ENCODE measurements at places on chromosomes 3 and 15.
A peak's percentile ranks its signal among the peaks of the same experiment; 100 is the strongest.

DNA sequence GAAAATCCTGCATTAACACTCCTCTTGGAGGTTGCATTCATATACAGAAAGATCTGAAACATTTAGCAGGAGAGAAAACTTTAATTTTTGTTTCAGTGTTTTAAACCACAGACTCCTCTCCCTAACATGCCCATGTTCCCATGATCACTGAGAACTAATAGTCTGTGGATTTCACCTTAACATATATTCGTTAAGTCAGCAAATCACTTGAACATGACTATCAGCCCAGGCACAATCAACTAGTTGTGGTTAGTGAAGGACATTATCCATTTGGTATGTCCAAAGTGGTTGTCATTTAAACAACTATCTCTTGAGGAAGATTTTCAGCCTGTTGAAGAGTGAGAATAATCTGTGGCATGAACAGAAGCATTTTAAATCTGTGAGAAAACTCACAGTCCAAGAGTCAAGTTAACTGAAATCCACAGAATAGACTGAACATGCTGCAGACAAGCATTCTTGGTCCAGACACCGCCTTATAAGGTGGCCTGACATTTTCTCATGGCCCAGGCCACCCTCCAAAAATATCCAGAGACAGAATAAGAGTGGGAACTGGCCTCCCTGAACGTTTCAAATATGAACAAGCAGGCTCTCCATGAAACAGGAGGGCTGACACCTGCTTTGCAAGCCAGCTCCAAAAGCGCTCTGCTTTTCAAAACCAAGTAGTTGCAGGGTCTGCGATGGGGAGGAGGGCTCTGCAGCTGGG, 39.9 kb upstream of the ADCY5 start:
- no peak for DNase-seq

GRCh38 chr3:188915127-188915526, 256.6 kb upstream of the TPRG1 start:
- DNase-seq, result no peak

DNA sequence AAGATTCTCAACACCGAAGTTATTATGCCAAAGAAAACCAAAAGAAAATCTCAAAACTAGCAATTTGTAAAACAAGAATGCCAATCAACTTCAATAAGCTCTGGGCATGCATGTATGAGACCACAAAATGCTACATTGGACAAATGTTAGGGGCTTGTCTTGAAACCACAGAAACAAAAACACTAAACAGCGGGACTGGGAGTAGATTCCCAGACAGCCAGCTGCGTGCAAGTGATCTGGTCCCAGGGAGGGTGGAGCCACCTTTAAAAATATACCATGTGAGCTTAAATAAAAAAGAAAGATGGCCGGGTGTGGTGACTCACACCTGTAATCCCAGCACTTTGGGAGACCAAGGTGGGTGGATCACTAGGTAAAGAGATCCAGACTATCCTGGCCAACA, 163.6 kb upstream of the PRICKLE2 start:
- DNase-seq, result no peak

- peak; percentile 22 for DNase-seq
These were observed 68.4 kb downstream of the CRTC3 start for GRCh38 chr15:90598031-90598577.

GRCh38 chr3:44048949-44049348, 192.7 kb upstream of the TOPAZ1 start:
- no peak for DNase-seq

GRCh38 chr15:74497584-74497983, 36.6 kb upstream of the UBL7 start:
- DNase-seq, result peak; percentile 35

- peak; percentile 86 for DNase-seq
These were observed 70.2 kb downstream of the APBA2 start for GRCh38 chr15:28955993-28956421.

GRCh38 chr3:62482961-62483360, 109.6 kb upstream of the FEZF2 start:
- DNase-seq, result no peak

GRCh38 chr15:92797168-92798052, 102.7 kb upstream of the CHD2 start:
- DNase-seq, result peak; percentile 73

GRCh38 chr15:49645277-49645676, 24.4 kb downstream of the DTWD1 start:
- no peak for DNase-seq

DNA sequence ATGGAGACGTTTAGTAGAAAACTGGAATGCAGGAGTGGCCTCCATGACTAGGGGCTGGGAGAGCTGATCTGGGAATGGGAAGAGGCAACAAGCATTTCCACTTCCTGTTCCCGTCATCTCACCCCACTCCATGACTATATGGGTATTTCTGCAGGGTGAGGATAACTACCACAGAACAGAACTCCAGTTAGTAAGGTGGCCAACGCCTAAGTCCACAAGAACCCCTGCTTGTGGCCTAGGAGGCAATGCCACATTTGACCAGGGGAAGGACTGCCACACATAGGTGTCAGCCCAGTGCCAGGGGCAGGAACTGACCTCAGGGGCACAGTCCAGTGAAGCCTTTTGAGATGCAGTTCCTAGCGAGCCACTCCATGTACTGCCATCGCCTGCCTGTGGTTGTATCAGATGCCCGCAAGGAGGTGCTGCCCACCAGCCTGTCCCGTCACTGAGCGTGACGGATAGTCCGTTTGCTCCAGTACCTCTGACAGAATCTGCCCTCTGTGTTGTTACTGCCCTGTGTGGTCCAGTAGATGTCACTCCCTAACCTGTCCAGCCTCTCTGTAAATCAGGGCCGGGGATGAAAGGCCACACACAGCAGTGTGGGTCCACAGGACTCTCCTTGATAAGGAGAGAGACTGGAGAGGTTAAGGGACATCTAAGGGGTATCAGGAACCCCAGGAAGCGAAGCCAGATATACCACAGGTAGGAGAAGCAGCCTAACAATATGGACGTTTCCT, 3.5 kb upstream of the MTFMT start:
- peak; percentile 79 for DNase-seq

- DNase-seq, result no peak
These were observed 28.0 kb downstream of the OSBPL10 start for GRCh38 chr3:31953091-31953490.

DNA sequence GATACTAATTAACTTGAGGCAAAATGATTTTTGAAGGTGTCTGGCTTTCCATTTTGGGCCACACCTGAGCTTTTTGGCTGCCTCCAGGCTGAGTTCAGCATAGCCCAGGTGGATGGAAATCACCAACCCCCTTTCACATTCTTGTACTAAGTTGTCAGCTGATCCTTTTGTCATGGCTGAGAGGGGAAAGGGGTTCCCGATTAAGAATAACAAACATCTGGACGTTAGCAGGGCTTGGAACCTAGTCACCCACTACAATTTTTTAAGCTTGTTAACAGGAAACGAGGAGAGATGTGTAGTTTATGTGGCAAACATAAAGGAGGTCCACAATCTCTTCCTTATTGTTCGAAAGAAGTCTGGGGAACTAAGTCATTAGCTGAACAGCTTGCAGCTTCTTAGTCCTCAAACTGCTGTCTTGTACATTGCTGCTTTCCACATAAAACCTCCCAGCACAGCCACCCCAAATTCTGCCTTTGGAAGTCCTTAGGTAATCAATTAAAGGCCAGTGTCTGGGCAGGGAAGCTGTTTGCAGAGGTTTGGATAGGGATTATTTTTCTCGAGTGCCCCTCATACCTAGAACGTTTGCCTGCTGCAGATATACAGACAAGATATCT, 5.0 kb downstream of the NR2F2 start:
- no peak for DNase-seq

- DNase-seq, result no peak
These were observed 1.7 kb downstream of the OXNAD1 start for GRCh38 chr3:16266714-16267113.

DNA sequence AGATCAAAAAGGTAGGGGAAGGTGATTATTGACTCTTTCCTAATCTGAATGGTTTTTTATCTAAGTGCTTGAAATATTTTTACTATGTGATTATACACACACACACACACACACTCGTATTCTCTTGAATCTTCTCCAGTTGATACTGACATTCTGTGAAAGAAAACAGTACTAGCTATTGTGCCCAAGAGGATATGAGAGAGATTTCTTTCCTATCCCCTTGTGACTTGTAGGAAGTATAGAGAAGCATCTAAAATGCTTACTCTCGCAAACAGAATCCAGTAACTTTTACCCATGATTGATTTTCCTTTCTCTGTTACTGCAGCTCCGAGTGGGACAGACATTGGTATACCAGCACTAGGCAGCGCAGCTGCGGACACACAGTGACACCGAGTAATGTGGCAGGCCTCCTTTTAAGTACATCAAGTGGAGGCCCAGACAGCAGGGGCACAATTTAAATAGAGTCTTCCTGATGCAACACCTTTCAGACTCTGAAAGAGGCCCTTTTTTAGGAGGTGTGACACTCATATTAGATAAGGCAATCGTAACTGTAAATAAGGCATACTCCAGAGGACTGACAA, 421.0 kb upstream of the CNTN4 start:
- no peak for DNase-seq

GRCh38 chr15:77567202-77567601, 65.5 kb downstream of the LINGO1 start:
- no peak for DNase-seq

GRCh38 chr3:87236093-87236492, 9.0 kb downstream of the CHMP2B start:
- DNase-seq, result peak; percentile 15

GRCh38 chr3:56238299-56238698, 230.0 kb downstream of the ERC2 start:
- DNase-seq, result no peak

- DNase-seq, result peak; percentile 49
These were observed at the start of gene APBA2 for GRCh38 chr15:28885630-28886430. Gene APBA2 (plus strand): TSS chr15:28885974. CDS start chr15:29053885, 167,911 bp downstream.

- no peak for DNase-seq
These were observed 141.7 kb upstream of the NDN start for GRCh38 chr15:23828786-23829185.

GRCh38 chr3:175129126-175129525, 270.0 kb downstream of the NAALADL2 start:
- DNase-seq, result peak; percentile 14

DNA sequence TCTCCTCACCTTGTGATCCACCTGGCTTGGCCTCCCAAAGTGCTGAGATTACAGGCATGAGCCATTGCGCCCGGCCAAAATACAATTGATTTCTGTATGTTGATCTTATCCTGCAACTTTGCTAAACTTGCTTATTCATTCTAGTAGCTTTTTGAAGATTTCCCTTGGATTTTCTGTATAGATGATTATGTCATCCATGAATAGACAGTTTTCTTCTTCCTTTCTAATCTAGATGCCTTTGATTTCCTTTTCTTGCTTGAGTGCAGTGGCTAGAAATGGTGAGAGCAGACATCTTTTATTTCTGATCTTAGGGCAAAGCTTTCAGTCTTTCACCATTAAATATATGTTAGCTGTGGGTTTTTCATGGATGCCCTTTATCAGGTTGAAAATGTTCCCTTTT, 4.4 kb upstream of the ELP6 start:
- no peak for DNase-seq

DNA sequence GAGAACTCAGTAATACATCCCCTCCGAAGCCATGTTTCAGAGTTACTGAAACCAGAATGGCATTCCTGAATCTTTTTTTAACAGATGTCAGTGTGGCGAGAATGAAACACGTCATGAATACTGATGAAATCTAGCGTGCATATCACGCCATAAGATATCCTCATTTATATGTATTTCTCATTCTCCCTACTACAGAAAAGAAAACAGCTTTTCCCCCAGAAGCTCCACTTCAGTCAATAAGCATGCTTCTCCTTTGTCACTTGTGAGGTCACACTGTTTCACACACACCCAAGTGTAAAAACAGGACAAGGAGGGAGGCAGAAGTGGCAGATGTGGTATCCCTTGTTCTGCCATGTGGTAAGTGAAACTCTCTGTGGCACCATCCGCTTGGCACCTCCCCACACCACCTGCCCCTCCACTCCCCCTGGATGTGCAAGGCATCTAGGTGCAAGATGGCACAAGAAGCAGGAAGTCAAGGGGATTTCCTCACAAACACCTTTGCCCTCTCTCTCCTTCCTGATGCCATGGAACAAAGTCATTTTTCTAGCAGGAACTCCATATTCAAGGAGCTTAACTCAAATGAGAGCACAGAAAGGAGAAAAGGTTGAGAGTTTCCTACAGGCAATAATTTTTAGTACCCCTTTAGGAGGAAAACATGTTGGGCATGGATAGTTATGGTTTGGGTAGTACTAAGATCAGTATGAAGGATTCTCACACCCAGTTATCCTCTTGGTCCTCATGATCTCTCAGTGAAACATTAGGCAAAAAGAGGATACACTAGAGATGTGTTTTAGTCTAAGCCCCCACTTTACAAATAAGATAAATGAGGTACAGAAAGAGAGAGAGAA, 47.5 kb upstream of the FRMD4B start:
- no peak for DNase-seq

All from EL (cell line).